EL (cell line): ENCODE measurements at places on chromosomes 6 and 20.

DNA sequence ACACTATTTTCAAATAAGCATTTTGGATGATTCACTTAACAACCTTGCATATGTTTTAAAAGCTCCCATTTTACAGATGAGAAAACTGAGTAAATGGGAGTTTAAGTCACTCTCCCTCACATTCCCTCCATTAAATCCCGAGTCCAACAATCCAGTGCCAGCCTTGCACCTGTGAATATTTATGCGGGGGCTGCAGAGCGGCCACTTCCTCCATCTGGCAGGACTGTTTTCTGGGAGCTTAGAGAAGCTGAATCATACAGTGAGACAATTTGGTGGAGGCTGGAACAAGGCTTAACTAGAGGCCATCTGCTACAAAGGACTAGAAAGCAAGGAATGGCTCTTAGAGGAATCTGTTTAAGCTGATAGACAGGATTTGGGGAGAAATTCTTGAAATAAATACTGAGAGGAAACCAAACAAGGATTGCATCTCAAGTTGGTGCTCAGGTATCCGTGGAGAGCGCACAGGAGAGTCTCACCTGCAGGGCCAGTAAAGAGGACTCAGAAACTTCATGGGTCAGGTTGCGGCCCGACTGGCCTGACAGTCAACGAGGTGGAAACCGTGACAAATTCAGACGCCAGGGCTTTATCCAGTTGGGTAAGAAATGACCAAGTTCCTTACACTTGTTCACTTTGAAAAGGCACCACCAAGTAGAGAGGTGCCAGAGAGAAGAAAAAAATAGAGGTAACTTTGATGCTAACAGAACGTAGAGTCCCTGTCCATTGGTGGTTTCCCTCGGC, 478.5 kb downstream of the QKI start:
- no peak for DNase-seq

DNA sequence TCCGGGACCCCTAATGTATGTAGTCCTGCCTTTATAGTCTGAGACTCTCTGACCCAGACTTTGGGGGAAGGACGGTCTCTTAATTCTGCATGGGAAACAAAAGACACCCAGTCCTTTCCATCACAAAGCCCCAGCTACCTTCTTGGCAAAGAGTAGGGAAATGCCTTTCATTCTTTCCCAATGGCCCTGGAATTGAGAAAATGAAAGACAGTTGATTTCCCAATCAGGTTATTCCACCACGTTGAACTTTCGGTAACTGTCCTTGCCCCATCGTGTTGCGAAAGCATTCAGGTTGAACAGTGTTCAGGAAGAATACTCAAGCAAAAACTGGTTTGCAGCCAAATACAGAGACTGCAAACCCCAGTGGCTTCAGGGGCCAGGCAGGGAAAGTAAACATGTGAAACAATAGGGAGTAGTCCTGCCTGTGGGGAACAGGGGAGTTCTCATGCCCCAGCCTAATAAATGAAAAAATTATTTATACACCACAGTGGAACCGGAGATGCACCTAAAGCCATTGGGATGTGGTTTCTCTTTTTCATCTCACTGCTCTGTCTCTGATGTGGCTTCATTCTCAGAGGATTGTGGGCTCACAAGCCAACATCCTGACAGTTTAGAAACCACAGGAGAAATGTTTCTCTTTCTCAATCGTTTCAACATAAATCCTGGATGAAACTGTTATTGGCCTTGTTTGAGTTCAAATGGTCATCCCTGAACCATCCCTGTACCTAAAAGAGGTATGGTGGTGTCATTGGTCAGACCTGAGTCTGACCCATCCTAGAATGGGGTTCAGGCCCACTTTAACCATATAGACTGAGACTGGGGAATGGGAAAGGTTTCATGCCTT, 44.2 kb upstream of the SLC9A8 start:
- peak; percentile 78 for DNase-seq

DNA sequence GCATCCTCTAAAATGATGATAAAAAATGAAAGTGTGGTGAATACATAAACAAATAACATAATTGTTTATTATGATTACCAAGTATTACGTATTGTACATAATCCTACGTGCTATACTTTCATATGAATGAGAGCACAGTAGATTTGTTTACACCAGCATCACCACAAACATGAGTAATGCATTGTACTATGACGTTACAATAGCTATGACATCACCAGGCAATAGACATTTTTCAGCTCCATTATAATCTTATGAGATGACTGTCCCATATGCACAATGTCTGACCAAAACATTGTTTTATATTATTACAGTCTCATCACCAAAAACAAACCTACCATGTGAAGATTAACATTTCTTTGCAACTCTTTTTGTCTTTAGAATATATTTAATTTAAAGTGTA, 225.7 kb upstream of the TENT5A start:
- DNase-seq, result peak; percentile 28

DNA sequence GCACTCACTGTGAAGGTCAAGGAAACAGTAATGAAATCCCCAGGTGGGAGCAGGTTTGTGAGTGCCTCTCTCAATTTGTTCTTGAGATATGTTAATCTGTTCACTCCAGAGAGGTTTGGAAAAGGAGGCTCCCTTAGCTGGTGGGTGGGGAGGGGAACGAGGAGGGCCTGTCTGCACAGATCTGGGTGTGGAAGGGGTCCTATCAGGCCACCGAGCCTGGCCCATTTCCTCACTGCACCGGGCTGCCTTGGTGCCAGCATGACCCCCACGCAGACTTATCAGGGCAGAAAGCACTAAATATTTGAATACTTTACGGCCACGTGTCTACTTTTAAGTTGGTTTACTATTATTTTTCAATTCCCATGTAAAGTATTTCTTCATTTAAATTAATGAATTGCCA, 8.3 kb downstream of the AGPAT4 start:
- no peak for DNase-seq

DNA sequence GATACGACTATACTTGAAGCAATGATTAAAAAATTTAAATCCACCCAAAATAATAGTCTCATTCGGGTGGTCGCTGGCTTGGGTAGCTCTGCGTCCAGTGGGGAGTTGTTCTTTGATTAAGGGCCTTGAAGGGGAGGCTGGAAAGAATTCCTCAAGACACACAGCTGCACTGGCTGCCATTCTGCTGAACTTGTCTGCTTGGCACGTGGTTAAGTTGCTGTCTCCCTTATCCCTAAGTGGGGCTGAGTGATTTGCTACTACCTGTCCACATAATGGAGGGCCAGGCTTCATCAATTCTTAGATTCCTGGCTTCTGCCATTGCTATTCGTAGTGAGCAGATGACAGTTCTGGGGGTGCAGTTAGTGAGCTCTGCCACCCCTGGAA, 98.5 kb downstream of the GMPR start:
- DNase-seq, result no peak

- no peak for DNase-seq
Observed at GRCh38 chr6:167097770-167098169, 25.1 kb upstream of the CCR6 start.

GRCh38 chr6:111838749-111839484, 34.3 kb downstream of the FYN start:
- no peak for DNase-seq

GRCh38 chr6:163922562-163922961, 508.0 kb downstream of the QKI start:
- no peak for DNase-seq

GRCh38 chr20:19710336-19711120, 47.5 kb upstream of the RIN2 start:
- no peak for DNase-seq

GRCh38 chr6:31729515-31729978, 448 bp upstream of the DDAH2 start:
- peak; percentile 90 for DNase-seq

GRCh38 chr6:423055-423798, 31.7 kb downstream of the IRF4 start:
- DNase-seq, result no peak

GRCh38 chr6:105453968-105454367, 51.1 kb upstream of the PREP start:
- DNase-seq, result no peak

DNA sequence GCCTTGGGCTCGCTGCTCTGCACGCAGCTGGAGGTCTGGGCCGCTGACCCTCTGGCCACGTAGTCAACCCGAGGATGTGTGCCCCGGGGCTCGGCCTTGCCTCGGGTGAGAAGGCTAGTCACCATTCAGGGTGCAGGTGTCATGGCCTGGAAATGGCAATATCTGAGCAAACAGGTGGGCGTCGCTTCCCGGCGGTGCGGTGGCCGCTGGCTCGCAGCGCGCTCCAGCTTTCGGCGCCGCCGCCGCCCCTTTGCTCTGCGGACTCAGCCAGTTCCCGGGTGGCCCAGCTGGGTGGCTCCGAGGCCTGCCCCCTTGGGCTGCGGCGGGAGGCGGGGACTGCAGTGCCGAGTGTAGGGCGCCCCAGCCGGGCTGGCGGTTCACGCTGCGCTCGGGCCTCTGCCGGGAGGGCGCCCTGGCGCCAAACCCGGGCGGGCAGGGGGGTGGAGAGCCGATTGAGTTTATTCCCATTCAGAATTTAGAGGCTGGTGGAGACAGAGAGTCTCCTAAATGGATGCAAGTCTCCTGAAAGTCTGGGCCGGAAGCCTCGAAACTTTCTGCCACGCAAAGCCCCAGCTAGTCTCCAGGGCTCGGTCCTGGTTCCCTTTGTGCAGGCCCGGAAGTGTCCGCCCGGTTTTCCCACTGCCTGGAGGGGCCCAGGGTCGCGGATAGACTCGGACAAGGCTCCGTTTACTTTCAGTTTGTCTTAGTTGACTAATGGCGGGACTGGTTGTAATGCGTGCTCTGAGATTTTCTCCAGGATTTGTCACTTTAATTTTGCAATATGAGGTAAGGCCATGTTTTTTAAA, 11.3 kb upstream of the TFAP2A start:
- DNase-seq, result peak; percentile 86

DNA sequence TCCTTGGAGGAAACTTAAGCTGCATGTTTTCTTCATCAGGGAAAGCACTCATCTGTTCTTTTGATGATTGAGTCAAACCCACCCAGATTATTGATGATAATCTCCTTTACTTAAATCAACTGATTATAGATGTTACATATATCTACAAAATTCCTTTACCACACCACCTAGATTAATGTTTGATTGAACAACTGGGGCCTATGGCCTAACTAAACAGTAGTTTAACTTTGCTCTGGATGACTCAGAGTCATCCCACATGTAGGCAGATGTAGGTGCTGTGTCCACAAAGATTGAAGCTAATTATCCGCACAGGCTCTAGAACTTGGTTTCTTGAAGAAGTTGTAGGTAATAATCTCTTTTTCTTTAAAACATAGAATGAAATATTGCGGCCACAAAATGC, 42.2 kb downstream of the PKIB start:
- DNase-seq, result no peak

DNA sequence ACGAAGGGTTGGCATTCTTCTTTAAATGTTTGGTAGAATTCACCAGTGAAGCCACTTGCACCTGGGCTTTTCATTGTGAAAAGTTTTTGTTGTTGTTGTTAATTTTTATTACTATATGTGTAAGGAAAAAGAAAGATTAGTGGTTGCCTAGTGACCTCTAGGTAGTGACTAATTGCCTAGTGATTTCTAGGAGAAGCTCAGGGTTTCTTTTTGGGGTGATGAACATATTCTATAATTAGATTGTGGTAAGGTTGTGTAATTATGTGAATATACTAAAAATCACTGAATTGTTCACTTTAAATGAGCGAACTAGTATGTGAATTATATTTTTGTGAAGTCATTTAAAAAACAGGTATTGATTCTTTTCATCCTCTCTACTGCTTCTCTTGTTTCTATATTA, 123.8 kb upstream of the TMEM170B start:
- DNase-seq, result peak; percentile 63

DNA sequence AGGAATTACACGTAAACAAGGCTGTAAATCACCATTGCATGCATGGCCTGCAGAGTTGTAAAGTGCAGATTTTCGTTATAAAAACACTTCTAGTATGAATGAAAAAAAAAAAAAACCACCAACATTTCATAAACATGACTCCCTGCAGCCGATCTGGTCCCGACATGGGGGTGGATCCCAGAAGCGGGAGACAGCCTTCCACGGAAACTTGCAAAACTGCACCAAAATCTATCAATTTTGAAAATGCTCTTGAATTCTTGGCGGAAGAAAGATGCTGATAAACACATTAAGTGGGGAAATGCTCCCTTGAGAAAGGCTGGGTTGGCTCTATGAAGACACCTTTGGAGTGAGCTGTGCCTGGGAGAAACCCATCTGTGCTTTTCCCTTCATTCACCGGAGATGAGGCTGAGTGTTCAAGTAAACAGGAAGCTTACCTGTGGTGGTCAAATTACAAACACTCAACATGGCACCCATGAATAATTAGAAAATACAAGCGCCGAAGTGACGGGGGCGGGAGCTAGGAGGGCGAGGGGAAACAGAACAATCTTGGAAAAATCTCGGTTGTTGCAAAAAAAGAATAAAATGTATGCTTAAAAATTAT, 845 bp upstream of the ANKRD60 start:
- no peak for DNase-seq

DNA sequence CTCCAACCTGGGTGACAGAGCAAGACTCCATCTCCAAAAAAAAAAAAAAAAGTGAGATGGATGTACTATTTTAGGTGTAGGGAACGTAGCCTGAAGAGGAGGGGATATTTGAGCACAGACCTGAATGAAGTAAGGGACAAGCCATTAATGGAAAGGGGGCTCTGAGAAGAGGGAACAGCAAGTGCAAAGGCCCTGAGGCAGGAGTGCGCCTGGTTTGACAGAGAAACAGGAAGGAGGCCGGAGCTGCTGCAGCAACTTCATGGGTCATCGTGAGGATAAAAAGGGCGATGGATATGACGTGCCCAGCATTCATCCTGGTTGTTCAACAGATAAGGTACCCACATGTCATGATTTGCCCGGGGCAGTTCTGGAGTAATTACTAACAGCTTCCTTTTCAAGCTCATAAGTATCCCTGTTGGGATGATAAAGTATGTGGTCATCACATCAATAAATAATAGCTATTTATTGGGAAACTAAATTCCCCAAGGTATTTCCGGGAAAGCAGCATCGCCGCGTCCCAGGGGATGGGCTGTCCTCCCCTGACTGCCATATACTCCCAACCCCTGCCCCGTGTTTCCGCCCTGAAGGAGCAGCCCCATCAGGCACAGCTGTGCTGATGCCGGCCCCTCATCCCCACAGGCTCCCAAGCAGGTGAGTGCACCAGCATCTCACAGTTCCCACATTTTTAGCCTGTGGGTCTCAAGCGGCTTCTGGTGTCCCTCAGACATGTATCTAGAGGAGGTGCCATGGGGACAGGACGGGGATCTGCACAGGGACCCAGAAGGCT, 43.4 kb downstream of the DLGAP4 start:
- DNase-seq, result peak; percentile 33
